ENCODE measurements at places on chromosomes 1 and 21. TPM values are rescaled to one million over a fixed set of nuclear protein-coding genes. Genes with fewer than 3 reads are reported as not detected.

RPTN gene
- polyA plus RNA-seq, result not detected

DDI2 gene
- polyA plus RNA-seq, result 5.4 TPM

PTGER3 gene
- 0.08 TPM for polyA plus RNA-seq

MYBPH gene
- not detected for polyA plus RNA-seq

DNA sequence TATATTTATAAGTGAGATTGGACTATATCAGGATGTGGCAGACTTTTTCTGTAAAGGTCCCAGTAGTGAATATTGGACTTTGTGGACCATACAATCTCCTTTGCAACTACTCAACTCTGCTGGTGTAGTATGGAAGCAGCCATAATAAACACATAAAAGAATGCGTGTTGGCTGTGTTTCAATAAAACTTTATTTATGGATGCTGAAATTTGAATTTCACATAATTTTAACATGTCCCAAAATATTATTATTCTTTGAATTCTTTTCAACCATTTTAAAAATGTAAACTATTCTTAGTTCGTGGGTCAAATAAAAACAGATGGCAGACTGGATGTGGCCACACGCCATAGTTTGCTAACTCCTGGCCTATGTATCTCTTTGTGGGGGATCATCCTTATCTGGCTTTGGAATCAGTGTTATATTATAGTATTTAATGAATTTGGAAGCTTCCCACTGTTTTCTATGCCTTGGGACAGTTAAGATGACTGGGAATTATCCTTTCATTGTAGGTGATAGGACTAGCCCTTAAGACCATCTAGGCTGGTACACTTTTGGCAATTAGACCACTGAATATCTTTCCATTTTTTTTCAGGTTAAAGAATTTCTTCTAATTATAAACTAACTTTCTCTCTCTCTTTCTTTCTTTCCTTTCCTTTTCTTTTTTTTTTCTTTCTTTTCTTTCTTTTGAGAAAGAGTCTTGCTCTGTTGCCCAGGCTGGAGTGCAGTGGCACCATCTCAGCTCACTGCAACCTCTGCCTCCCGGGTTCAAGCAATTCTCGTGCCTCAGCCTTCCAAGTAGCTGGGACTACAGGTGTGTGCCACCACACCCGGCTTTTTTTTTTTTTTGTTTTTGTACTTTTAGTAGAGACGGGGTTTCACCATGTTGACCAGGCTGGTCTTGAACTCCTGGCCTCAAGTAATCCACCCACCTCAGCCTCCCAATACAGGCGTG lies 14.9 kb upstream of the SLAMF6 start:
- no peak for DNase-seq
